SK-N-SH treated with all-trans-retinoic acid at 6 μM for 48 hours (cell line): ENCODE measurements at places on chromosomes 3 and 15.
A peak's percentile ranks its signal among the peaks of the same experiment; 100 is the strongest.

DNA sequence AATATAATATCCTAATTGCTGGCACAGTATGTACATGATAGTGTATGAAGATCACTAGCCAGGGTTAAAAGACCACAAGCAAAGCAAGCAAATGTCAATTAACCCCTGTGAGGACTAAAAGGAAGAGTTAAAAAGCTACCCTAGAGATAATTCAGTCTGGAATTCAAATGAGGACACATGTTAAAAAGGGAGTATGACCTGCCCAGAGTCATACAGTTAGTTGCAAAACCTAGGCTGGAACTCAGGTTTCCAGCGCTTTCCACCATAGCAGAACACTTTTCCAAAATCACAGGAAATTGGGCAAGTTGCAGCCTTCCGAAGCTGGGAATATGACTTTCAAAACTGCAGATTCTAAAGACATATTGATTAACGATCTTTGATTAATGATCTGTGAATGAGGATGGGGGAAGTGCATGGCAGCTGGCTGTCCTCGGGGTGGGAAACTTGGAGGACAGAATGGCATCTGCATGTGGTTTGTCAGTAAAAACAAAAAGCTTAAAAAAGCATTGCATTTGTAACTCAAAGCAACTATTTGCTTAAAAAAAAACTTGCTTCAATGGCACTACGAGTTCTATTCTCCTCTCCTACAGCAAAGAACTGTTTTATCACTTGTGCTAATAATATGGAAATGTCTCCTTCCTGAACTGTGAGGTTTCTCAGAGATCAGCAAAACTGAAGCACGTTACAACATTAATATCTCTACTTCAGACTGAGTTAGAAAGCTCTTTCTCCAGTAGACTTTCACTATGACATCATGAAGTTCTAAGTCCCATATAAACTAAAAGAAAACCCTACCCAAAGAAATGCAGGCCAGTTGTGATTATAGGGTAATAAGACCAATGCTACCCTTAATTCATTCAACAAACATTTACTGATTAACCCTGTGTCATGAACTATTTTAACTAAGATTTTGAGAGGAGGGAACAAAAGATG lies 46.2 kb downstream of the IGSF11 start:
- ATAC-seq, result no peak

GRCh38 chr15:34708422-34708821 lies 46.4 kb downstream of the GJD2 start:
- peak; percentile 83 for ATAC-seq

DNA sequence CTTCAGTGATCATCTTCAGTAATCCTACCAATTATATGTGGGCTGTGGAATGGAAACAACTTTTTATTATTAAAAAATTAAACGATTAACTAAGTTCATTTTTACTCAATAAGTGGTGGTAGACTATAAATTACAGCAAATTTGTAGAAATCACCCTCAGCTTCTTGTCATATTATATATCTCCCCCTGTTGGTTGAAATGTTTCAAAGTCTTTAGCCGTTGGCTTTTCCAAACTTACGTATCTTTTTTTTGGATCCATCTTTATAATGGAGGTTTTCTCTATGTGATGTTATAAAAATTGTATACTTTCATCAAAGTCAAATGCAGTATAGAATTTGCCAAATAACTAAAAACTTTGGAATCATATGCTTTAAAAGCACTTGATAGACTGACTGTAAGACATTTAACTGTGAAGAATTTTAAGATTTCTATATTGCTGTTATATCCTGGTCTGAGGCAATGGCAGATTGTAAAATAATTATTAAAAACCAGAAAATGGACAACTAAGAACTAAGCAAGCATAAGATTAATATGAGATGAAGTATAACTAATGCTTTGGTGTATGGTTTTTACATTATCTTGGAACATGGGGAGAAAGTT lies 44.7 kb downstream of the ATP11B start:
- ATAC-seq, result peak; percentile 42; the same call in 1 of the 3 replicates

DNA sequence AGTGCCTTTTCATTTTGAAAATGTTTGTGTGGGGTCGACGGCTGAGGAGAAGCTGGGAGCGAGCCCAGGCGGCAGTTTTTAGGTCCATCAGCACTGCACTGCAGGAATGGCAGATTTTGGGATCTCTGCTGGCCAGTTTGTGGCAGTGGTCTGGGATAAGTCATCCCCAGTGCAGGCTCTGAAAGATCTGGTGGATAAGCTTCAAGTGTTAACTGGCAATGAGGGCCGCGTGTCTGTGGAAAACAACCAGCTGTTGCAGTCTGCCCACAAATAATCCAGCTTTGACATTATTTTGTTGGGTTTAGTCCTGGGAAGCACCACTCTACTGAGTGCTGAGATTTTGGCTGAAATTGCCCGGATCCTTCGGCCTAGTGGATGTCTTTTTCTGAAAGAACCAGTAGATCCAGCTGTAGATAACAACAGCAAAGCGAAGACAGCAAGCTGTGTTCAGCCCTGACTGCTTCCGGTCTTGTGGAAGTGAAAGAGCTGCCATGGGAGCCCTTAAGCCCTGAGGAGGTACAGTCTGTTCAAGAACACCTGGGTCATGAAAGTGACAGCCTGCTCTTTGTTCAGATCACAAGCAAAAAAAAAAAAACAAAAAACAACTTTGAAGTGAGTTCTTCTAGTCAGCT lies 13.1 kb upstream of the ANP32A start:
- ATAC-seq, result no peak

DNA sequence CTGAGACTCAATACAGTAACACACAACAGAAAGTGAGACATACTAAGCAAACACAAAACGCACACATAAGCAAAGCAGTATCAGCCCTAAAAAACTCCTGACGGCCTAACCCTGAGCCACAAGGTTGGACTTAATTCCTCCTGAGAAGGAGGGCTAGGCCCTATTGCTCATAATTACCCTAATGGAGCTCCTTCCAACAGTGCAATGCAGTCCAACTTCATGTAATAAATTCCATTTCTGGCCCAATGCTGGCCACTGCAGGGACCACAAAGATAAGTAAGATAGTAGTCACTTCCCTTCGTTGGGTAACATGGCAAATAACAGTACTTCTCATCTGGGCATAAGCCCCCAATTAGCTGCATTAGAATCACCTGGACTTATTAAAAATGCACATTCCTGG lies 4.2 kb downstream of the VPS39 start:
- ATAC-seq, result no peak

- ATAC-seq, result no peak
Measured at GRCh38 chr3:114011059-114011797, 45.1 kb downstream of the CCDC191 start.

- no peak for ATAC-seq
Measured at GRCh38 chr15:53833134-53833624, 73.7 kb upstream of the WDR72 start.

GRCh38 chr15:47908950-47909670 lies 191.8 kb downstream of the SEMA6D start:
- ATAC-seq, result no peak

- no peak for ATAC-seq
Measured at GRCh38 chr3:100869787-100870186, 123.4 kb downstream of the ABI3BP start.
